Fibroblast of skin of right biceps (primary cell): ENCODE measurements at places on chromosomes 5 and 9.

- no peak for DNase-seq
Observed at GRCh38 chr9:133154097-133154989, 9.4 kb downstream of the GBGT1 start.

GRCh38 chr9:120878188-120879130, 1.5 kb upstream of the PHF19 start:
- no peak for DNase-seq

- DNase-seq, result peak; percentile 50
Observed at GRCh38 chr9:22240619-22241018, 206.0 kb upstream of the DMRTA1 start.

DNA sequence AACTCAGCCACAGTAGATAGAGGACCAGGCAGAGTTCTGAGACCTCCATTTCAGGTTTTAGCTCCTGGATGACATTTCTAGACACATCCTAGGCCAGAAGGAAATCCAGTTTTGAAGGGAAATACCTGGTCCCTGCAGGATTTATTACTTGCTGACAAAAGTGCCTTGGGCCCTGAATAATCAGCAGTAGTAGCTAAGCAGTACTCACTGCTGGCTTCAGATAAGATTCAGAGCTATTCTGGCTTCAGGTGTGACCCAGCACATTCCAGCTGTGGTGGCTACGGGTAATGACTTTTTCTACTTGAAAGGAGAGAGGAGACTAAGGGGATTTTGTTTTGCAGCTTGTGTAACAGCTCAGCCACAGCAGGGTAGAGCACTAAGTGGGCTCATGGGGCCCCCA, 34.0 kb downstream of the NDUFAF2 start:
- no peak for DNase-seq

DNA sequence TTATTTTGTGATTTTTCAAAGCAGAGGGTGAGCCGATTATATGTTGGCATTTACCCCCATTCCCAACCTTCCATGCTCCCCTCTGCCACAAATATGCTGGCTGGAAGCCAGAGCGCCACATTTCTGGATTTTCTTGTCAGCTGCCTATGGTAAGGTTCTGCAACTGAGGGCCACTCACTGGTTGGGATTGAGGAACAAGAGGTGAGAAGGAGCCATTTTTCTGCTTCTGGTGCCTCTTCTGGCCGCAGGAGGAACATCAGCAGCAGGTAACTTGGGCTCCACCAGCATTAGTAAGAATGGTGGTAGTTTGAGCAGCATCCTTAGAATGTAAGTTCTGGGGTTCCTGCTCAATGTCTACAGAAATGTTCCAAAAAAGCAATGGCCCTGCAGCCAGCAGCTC, 159.5 kb upstream of the MAST4 start:
- no peak for DNase-seq

GRCh38 chr9:107025260-107026035, 162.5 kb downstream of the ZNF462 start:
- no peak for DNase-seq

- no peak for DNase-seq
Observed at GRCh38 chr5:149807176-149807575, 77.1 kb downstream of the PPARGC1B start.

GRCh38 chr5:28766565-28767158, 1728.3 kb upstream of the CDH9 start:
- DNase-seq, result peak; percentile 49
